ENCODE measurements at places on chromosomes 16 and 17. TPM values are rescaled to one million over a fixed set of nuclear protein-coding genes. Genes with fewer than 3 reads are reported as not detected.

DNA sequence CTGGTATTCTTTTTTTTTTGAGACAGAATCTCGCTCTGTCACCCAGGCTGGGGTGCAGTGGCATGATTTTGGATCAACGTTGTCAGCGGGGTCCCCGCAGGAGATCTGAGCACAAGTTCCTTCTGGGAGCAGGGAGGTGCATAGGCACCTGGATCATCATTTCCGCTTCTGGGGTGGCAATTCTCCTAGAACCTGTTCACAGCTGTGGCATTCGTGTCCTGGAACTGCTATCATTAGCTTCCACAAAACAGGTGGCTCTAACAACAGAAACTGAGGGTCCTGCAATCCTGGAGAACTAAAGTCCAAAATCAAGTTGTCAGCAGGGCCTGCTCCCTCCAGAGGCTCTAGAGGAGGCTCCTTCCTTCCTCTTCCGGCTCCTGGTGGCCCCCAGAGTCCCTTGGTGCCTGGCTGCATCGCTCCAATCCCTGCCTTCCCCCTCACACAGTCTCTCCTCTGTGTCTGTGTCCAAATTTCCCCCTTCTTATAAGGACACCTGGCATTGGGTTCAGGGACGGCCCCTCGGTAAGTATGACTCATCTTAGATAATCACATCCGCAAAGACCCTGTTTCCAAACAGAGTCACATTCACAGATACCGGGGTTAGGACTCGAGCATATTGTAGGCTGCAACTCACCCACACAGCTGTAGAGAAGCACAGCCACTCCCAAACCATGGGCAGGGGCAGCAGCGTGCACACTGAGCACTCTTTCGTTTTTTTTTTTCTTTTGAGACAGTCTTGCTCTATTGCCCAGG lies 43.5 kb upstream of the KLHDC4 start:
- DNase-seq, result no peak

KRTAP17-1 gene
- total RNA-seq, result not detected

TBX6 gene
- total RNA-seq, result 3.5 TPM

DNA sequence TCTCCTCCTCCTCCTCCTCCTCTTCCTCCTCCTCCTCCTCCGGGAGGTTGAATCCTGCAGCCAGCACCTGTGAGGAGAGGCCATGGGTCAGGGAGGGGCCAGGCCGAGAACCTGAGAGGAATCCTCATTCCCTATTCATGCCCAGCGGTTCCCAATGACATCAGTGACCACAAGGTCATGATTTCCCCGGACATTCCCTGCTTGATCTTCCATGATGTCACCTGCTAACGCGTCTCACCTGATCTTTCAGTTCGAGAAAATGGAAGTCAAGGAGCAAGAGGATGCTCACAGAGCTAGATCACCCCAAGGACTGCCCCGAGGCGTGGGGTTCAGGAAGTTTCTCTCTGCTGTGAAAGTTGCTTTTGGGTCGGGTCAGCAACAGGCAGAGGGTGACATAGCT lies 5.4 kb downstream of the APOBR start:
- DNase-seq, result no peak

DRC3 gene
- total RNA-seq, result 15.4 TPM

GRCh38 chr17:69711541-69711940 lies 297.0 kb downstream of the MAP2K6 start:
- DNase-seq, result no peak

PLLP gene
- 1.6 TPM for total RNA-seq

DNA sequence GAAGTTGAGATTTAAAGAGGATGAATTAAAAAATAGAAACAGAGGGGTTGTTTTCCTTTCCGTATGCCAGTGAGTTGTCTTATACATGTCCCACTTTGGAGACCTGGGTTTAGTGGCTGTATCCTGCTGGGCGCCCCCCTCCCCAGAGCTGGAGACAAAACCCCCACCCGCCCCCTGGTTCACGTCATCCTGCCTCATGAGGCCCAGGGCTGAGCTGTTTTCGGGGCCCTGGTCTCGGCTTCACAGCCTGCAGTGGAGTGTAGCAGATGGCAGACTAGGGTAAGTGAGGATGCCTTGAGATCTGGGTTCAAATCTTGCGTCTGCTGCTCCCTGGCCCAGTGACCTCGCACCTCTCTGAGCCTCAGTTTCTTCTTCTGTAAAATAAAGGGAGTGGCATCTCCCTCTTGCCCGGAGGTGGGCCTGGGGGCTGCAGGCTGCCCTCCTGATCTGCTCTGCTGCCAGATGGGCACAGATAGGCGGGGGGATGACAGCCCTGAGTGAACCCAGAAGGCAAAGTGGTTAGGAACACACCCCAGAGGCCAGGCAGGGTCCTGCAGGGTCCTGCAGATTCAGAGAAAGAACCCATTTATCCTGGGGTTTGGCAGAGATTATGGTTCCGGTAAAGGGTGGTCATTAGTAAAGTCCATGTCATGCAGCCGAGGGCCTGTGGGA lies 45.1 kb downstream of the SOCS3 start:
- no peak for DNase-seq

TMC5 gene
- 9.9 TPM for total RNA-seq

DNA sequence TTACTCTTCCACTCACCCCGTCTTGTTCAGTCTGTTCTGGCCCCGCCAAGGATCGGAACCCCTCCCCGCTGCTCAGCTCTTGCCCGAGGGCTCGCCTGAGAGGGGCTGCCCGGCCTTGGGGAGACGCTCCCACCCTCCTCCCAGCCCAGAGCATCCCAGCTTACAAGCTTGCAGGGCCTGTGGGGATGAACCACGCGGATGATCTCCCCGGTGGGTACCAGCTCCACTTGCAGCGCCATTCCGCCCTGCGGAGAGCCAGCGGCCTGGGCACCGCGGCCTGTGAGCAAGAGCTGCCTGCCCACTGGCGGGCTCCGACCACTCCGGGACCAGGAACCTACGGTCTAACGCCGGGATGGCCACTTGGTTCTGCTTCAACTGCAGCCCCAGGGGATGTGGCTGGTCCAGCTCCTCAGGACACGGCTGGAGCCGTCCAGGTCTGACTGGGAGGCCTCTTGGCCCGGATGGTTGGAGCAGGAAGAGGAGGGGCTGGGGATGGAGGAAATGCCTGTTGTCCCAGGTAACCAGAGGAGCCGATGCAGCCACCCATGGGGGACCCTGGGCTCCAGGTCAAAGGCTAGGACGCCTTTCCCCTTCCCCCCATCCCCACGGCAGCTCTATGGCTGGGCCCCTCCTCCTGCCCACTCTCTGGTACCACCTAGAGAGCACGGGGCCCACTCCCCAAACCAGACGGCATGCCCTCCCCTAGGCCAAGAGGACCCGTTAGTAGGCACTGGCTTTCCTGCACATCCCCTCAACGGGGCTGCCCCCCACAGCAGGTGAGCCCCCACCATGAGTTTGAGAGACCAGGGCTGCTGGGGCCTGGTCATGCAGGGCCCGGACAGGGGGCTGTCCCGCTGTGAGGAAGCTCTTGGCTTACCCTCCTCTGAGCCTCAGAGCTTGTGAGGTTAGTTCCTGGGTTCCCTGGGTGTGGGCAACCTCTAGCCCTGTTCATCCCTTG lies at the start of gene MYO1C:
Gene MYO1C (minus strand): TSS at position 438 of the 958 bp plus-strand sequence. CDS start 199 bp downstream, at position 239.
- no peak for DNase-seq

DNA sequence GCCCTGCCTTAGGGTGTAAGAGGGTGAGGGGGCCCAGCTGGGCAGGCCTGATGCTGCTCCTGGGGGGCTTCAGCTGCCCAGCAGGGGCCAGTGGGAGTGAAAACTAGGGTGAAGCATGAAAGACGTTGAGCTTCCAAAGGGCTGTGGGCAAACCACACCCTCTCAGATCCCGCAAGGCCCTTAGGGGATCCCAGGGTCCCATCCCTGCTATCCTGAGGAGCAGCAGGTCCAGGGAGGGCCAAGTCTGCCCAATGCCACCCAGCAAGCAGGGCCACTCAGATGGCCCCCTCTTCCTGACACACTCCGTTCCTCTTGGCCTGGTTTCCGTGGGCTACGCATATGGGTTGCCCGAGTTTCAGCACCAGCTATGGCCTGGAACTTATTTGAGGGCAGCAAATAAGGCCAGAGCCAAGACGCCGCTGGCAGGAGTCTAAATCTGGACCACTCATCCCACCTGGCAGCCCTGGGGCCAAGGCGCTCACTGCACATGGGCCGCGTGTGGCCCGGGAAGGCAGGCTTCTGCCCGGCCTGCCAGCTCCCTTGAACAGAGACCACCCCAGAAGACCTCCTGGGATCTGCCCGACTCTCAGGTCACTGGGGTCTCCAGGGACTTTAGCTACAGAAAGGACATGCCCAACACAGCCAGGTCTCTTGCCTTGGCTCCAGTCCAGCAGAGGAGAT lies 4.2 kb downstream of the ATP2A3 start:
- DNase-seq, result no peak

DNA sequence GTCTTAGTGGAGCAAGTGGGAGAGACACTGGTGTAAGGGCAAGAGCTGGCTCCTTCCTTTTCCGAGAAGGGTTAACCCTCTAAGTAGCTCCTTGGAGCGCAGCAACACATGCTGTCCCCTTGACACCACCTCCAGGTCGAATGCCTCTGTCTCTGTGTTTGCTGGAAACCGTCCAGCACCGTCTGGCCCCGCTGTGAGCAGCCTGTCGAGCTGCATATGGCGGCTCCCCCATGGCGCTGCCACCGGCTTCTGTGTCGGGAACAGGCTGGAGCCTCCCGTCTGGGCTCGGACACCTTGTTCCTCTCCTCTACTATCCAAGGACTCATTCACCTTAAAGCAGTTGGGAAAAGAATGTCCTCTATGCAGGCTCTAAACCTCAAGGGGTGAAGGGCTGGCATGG lies 28.9 kb upstream of the WSCD1 start:
- no peak for DNase-seq

OR3A3 gene
- not detected for total RNA-seq

GRCh38 chr17:27624539-27624938 lies 6.4 kb upstream of the LGALS9 start:
- no peak for DNase-seq

All from progenitor cell of endocrine pancreas (in vitro differentiated cells).